Stimulated activated CD4-positive, alpha-beta T cell treated with anti-CD3 and anti-CD28 coated beads, Interleukin-1b, Interleukin-23, amount 100 ng/mL, for 1 hour (primary cell): ENCODE measurements at places on chromosomes 4 and X.

- no peak for DNase-seq
Observed at GRCh38 chr4:47530801-47531200, 45.7 kb downstream of the ATP10D start.

GRCh38 chr4:94700298-94700697 is 57.5 kb upstream of the BMPR1B start:
- no peak for DNase-seq

GRCh38 chrX:108049649-108050048 is 4.8 kb downstream of the VSIG1 start:
- no peak for DNase-seq

DNA sequence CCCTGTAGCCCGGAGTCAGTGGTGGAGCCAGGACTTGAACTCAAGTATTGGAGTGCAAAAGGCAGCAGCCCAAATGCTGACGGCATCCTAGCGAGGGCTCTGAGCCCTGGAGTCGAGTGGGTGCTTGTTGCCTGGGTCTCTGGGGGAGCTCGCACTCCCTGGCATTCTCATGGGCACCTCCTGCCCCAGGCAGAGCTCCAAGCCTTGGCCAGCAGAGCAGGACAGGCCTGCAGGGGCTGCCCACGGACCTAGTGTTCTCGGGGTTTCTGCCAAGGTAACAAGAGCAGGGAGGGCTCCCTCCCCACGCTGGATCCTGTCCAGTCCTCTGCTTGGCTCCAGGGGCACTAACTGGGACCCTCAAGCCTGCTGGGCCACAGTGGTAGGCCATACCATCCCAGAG is 17.6 kb upstream of the WFS1 start:
- no peak for DNase-seq

- DNase-seq: no peak
Observed at GRCh38 chr4:6918338-6918737, 8.7 kb downstream of the TBC1D14 start.

- DNase-seq: no peak
Observed at GRCh38 chr4:126772662-126773061, 860.1 kb upstream of the INTU start.

GRCh38 chr4:153375303-153375702 is 30.8 kb downstream of the MND1 start:
- DNase-seq: no peak

DNA sequence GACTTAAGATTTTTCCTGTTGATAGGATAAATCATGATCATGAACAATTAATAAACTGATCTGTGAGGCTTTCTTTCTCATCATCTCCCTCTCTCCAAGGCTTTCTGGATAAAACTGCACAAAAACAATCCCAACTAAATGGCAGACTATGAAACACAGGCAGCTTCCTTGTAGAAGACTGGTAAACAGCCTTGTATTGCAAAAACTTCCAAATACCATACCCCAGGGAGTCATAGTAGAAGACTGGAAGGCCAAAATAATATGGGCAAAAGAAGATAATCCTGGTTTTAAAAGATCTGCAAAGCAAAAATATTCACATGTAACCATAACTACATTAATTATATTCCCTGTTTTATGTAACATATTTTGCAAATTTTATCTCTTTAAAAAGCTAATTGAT is 113.0 kb downstream of the ANAPC10 start:
- DNase-seq: no peak

- no peak for DNase-seq
Observed at GRCh38 chrX:8868070-8868773, 67.0 kb upstream of the FAM9A start.

DNA sequence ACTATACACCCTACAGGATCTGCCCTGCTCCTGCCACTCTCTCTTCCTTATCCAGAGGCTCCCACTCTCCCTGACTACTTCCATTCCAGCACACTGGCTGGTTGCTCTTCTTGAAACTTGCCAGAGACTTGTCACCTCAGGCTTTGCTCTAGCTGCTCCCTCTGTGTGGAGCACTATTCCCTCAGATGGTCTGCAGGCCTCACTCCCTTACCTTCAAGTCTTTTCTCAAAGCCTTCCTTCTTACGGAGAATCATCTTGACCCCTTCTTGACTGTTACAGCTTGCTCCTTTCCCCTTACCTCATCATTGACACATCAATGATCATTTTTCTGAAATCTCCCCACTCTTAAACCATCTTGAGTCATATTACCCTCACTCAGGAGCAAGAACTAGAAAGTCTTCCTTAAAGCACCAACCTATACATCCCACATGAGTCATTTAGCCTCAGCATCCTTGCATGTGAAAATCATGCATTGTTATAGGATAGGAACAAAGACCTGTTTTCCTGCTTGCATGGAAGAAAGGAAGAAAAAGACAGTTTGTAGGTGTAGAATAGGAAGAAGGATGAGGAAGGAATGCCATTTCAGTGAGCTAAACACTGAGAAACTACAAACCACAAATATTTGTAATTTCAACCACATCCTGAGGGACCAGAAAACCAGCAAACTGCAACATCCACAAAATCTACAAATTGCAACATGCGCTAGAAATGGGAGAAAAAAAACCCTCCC is 55.7 kb downstream of the ANTXR2 start:
- DNase-seq: no peak
